Psoas muscle (tissue), 8 donors: ENCODE measurements at places on chromosomes 5 and 9. TPM values are rescaled to one million over a fixed set of nuclear protein-coding genes. Genes with fewer than 3 reads are reported as not detected.

DNA sequence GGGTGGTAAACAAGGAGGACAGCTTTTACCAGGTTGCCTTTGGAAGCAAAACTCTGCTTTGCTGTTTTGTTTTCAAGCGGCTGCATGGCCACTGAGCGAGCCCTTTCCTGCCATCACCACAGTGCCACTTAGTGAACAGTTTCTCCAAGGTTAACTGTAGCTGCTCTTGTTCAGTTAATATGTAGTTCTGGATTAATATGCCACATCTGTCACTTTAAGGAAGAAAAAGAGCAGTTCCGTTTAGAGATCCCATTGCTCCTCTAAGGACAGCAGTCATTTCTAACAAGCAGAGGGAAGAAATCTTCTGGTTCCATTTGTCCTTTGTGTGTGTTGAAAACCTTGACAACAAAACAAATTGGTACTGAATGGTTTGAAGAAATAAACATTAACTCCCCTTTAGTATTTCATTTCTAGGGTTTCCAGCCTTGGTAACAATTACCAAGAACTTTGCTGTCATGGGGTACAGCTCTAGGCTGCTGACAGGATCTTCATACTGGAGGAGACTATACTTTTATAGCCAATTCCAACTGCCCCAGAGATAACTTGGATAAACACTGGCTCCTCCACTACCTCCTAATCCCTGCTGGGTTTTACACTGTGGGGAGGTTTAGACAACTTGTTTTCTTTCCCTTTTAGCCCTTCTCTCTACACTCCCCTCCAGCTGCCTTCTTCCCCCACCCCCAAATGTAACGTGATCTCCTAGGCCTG, 10.3 kb upstream of the ABL1 start:
- no peak for DNase-seq

PCDHB9 gene
- total RNA-seq = 0.58 TPM

ZNF354C gene
- 2.2 TPM for total RNA-seq

DNA sequence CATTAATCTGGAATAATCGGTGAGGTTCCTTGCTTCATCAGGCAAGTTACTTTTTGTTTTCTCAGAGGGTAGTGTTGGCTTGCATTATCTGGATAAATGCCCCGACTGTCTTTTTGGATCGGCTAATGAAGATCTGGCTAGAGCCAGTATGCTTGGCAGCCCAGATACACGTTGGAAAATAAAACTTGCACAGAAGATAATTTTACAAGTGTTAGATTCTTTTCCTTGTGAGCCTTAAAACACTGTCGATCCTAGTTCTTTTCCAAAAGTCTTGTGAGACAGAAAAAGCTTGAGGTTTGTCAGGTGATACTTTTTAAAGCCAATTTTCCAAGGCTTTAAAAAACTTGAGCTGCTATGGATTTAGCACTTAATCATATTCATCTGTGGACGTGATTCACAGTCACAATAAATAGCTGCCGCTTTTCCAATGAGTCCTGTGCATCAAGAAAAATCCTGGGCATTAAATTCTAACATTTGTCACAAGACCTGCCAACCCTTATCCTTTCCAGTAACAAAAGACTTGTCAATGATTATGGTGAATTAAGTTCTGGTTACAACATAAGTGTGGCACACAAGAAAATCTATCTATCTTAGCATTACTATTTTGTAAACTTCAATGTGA, 68.5 kb downstream of the PRLR start:
- DNase-seq = no peak

GRCh38 chr9:36056896-36057295, 20.2 kb downstream of the RECK start:
- DNase-seq = no peak

DNA sequence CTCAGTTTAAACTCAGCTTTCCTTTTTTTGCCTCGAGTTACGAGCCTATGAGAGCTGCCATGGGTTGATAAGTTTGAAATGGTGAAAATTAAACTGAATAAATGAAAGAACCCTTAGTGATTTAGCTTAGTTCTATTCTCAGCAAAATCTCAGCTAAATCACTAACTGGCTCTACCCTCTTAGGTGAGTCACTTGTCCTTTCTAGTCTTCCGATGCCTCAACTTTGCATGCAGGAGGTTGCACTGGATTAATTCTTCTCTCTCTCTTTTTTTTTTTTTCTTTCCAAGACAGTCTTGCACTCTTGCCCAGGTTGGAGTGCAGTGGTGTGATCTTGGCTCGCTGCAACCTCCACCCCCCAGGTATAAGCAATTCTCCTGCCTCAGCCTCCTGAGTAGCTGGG, 83.9 kb downstream of the PAPPA start:
- DNase-seq = no peak

LSM11 gene
- total RNA-seq = 1.7 TPM

EGR1 gene
- 171 TPM for total RNA-seq

- DNase-seq = no peak
Measured at GRCh38 chr9:115158661-115159481, 40.9 kb upstream of the TNC start.

DNA sequence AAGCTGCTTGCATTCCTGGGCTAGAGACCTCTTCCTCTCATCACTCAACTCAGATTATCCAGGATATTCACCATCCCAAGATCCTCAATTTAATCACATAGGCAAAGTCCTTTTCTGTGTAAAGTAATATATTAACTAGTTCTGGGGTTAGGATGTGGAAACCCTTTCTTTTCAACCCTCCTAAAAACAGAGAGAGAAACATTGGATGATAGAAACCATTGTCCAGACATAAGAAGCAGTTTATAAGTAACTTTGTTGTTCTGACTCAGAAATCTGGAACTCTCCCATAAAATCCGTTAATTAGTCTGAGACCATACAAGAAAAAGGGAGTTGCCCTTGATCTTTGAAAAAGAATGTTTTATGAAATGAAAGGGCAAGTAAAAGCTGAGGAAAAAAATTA, 817.1 kb upstream of the CDH9 start:
- no peak for DNase-seq

DNA sequence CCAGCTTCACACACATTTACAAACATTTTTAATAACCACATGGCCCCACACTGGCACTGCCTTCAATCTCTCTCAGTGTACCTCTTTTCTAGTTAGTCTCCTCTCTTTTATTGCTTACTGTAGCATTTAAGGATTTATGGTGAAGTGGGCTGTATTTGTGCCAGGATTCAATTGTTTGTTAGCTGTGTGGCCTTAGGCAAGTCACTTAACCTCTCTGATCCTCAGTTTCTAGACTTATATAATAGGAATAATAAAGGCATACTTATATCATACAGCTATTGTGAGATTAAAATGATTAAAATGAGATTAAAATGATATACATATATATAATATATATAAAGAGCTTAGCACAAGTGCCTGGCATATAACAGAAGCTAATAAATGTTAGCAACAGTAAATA, 6.4 kb downstream of the SH3RF2 start:
- no peak for DNase-seq

- DNase-seq = no peak
Measured at GRCh38 chr5:67725604-67726003, 490.0 kb upstream of the PIK3R1 start.

DNA sequence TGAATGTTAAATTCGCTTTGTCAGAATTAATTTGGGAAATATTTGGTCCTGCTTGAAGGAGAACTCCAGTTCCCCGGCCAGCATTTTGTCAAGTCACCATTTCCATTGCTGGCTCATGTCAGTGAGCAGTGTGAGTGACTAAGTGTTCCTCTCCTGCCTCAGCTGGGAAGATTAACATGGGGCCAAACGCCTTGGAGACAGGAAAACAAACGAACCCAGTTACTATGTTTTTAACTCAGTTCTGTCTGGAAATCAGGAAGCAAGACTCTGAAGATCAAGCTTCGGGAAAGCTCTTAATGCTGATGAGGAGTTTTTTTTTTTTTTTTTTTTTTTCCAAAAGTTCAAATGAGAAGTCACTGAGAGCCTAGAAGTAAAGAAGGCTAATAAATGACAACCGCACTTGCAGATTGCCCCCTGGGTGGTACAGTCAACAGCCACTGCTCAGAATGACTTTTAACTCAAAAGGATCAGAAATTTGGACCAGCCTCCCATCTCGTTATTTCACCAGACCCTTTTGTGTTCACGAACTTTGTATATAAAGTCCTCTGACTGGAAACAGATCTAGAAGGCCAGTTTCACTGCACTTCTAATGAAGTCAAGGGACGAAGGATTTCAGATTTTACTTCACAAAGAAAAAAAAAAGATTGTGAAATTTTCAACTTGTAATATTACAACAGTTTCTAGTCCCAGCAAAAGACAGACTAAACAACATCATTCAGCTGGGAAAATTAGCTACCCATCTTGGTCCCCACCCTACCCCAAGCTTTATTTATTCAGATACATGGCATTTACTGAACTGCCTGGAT, 121.3 kb downstream of the LHFPL2 start:
- no peak for DNase-seq

DNA sequence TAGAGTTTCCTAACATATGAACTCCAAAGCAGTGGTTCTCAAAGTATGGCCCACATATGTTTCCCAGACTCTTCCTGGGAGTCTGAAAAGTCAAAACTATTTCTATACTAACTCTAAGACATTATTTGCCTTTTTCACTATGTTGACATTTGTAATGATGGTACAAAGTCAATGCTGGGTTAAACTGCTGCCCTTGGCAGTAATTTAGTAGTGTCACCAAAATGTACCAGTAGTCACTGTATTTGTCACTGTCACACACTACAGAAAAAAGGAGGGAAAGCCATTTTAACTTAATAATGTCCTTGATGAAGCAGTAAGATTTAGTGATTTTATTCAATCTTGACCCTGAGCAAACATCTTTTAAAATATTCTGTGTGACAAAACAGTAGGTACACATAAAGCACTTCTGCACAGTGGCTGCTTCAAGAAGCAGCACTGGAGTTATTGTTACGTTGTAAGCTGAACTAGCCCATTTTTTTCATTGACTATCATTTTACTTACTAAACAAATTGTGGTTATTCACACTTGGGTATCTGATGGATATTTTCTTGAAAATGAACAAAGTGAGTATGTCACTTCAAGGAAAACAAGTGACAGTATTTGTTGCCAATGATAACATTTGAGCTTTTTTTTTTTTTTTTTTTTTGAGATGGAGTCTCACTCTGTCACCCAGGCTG, 90.3 kb downstream of the NR6A1 start:
- no peak for DNase-seq

DMAC1 gene
- 110 TPM for total RNA-seq

MZB1 gene
- 1.1 TPM for total RNA-seq

TAL2 gene
- total RNA-seq = 0.86 TPM

DNA sequence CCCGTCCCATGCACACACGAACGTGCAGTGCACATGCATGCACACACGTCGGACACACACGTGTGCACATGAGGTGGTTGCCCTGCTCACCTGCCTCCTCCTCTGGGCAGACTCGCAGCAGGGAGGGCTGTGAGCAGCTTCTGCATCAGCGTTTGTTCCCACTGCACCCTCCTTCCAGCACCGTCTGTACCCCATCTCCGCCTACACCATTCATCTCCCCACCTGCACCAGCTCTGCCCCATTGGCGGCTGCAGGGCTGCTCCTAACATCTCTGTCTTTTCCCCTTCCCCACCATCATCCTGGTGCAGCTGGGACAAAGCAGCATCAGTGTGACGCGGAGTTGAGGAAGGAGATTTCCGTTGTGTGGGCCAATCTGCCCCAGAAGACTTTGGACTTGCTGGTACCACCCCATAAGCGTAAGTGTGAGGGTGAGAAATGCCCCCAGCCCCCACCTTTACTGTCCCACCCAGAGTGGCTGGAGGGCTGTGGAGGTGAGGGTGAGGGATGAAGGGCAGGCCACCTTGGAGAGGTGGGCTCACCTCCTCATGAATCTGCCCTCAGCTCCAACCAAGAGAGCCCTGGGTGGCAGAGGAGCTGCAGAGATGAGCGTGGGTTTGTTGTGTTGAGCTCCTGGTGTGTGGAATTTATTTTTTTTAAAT, 234.6 kb downstream of the CACNA1B start:
- DNase-seq = no peak

- DNase-seq = no peak
Measured at GRCh38 chr5:53037141-53037859, 48.1 kb downstream of the ITGA2 start.

DNA sequence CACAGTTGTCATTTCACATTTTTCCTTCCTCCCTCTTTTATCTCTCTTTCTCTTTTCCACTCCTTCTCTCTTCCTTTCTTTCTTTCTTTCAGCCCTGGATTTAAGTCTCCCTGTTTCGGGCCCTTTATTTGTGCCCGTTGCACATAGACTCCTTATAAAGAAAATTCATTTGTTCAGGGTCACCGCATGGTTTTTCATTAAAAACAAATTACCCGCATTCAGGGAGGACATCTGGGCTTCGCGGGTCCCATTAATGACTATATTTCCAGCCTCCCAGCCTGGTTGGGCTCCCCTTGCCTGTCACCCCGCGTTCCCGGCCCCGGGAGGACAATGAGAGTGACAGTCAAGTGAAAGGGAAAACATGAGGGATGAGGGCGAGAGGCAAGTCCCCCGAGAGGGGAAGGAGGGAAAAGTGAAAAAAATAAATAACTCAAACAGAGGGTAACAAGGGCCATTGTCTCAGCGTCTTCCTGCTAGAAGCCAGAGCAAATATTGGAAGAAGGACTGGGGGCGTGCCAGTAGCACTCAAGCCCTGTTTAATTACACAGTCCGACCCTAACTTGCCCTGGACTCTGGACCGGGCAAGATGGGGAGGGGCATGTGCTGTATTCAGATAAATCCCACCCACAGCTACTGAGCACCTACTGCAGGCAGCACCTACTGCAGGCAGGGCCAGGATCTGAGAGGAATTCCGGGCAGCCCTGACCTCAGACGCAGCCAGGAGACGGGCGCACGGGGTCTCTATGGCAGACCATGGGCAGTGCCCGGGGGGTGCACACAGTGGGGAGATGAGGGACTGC, 166.2 kb downstream of the PAX5 start:
- DNase-seq = no peak

DNA sequence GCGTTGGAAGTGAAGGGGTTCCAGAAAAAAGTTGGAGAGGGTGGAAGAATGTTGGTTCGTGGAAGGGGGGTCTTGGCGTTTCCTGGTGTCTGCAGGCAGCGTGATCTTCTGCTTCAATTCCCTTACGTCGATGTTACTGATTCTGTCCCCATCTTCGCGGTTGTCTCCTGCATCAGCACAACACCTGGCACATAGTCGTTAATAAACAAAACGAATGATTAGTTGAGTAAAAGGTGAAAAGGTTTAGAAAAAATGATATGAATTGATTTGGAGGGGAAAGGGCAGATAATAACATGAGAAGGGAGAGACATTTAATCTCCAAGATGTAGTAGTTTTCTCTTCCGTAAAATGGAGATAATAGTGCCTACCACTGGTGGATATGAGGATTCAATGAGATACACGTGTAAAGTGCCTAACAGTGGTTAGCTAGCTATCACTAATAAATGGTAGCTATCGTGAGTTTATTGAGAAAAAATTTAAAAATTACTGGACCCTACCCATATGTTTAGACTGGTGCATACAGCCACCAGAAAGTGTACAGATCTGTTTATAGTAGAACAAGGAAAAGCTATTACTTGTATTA, 556 bp downstream of the MTREX start:
- no peak for DNase-seq

GALT gene
- total RNA-seq = 16.5 TPM

- DNase-seq = no peak
Measured at GRCh38 chr5:120938604-120939003, 474.5 kb downstream of the PRR16 start.

IFNB1 gene
- total RNA-seq = not detected

DNA sequence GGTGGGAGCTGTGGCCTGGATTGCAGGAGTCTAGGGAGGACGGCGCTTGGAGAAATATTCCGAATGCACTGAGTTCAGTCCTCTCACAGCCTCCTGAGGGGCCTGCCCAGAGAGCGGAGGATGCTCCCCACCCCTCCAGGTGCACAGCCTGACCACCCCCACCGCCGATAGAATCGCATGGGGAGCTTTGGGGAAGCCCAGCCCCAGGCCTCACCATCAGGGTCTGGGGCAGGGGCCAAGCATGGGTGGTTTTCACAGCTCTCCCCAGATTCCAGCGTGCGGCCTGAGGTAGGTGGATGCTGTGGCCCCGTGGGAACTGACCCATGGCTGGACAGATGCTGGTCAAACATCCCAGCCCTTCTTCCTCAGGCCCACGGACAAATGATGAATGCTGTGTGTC, 79.9 kb upstream of the OLFM1 start:
- DNase-seq = no peak
